ENCODE measurements at places on chromosomes 1 and 21.

DNA sequence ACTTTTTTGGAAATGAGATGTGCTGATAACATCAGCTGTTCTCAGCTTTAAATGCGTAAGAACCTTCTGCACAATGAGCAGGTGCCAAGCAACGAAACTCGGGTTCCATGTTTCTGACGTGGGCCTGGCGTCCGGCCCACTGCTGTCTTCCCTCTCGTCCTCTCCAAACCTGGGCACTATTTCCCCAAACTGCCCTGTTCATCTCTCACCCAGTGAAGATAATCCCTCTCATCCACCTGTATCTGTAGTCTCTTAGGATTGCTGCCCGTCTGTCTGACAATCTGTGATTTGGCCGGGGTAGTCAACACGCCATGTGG is 50.1 kb upstream of the CNTN2 start:
- DNase-seq: no peak

GRCh38 chr1:69191335-69191734 is 376.4 kb upstream of the LRRC7 start:
- no peak for DNase-seq

DNA sequence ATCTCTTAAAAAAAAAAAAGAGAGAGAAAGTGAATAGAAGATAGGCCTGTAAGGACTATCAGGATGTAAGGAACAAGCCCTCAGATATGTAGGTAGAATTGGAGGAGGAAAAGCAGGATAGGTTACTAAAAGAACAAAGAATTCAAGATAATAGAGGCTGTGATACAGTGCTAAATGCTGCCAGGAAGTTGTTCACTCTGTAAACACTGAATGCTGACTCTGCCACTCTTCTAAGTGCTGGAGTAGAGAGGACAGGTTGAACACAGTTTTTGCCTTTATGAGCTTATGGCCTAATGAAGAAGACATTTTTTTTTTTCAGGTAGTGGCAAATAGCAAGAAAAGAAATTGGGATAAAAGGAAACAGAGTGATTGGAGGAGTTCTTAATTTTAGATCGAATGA is 90.6 kb upstream of the ZNF678 start:
- DNase-seq: no peak

DNA sequence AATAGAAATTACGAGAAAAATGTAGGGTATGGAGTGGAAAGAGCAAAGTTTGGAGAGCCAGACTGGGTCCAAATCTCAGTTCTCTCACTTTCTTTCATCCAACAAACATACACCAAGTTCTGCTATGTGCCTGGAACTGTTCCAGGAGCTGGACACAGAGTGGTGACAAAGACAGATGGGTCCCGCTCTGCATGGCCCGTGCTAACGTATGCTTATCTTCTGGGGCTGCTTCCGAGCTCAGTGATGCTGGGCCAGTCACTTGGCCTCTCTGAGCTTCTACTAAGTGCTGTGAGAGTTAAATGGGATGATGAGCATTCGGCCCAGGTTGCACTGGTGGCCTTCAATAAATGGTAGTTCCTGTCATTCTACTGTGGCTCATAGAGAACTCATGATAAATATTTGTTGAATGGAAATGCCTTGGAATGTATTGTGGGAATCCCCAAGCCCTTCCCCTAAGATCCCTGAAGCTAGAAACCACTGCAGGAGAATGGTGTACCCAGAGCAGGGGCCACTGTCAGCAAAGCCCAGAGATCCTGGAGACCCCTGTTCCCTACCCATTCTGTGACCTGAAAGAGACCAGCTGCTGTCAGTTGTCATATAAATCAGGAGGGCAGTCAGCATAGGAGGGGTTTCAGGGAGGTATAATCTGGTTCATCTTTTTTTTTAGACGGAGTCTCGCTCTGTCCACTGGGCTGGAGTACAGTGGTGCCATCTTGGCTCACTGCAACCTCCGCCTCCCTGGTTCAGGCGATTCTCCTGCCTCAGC is 3.8 kb downstream of the LEMD1 start:
- no peak for DNase-seq

DNA sequence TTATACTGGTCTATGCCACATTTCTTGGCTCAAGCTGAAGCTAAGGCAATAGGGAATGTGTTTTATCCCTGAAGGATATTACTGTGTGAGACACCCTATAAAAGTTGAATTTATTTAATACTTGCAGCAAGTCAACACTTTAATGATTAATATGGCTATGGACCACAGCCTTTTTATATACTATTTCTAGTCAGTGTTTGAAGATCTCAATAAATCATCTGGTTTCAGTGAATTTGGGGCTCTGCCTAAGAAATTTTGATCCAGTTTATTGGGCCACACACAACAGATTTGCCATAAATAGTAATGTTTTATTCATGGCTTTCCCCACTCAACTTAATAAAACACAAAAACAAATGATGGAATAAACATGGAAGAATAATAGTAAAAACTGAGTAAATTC is 698.3 kb downstream of the ADGRL2 start:
- DNase-seq: no peak

- no peak for DNase-seq
These were observed 37.8 kb downstream of the XCL1 start for GRCh38 chr1:168614235-168614634.

DNA sequence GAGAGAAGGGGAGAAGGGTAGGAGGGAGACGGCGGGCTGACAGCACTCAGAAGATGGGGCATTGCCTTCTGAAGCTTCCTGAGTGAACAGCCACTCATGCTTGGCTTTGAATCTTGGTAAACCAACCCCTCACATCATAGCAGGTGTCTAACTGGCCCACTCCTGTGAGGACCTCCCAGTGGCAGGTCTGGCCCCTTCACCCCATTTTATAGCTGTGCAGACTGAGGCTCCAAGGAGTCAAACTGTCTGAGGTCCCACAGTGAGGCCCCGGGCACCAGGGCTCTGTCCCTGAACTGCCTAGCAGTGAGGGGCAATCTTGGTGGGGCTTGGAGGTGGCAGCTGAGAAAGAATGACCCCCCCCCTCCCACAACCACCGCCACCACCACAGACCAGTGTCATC is 41.0 kb downstream of the SDC3 start:
- DNase-seq: no peak

DNA sequence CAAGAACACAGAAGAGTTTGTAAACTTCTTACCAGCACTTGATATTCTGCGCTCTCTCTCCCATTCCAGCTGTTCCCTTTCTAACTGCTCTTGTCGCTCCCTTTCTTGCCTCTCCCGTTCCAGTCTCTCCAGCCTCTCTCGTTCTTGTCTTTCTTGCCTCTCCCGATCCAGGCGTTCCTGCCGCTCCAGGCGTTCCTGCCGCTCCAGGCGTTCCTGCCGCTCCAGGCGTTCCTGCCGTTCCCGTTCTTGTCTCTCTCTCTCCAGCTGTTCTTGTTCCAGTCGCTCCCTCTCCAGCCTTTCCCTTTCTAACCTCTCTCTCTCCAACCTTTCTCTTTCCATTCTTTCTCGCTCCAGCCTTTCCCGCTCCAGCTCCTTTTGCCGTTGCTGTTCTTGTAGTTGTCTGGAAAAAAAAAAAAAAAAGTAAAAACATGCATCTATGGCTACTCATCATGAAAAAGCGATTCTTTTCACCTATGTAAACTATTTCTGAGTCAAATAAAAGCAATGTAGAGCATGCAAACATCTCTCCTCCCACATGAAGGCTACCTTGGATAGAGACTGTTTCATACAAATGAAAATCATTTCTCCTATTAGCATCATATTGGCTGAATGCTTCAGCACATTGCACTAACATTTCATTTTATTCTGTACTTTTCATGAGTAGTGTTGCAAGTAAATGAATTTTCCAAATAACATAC is 91.5 kb upstream of the LBR start:
- no peak for DNase-seq

DNA sequence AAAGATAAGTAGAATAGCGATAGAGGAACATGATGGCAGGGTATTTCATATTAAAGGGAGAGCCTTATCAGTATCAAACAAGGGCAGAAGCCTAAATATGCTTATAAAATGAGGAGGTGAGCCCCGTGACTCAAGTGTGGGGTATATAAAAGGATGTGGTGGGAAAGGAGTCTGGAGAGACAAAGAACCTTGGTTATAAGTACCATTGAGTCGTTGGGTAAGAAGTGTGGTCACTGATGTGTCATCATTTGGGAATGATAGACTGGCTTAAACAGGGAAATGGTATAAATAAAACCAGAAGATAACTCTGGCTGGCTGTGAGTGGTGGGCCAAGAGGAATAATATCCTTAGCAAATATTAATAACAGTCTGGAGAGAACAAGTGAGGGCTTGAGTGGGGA is 10.9 kb upstream of the CD5L start:
- DNase-seq: no peak

DNA sequence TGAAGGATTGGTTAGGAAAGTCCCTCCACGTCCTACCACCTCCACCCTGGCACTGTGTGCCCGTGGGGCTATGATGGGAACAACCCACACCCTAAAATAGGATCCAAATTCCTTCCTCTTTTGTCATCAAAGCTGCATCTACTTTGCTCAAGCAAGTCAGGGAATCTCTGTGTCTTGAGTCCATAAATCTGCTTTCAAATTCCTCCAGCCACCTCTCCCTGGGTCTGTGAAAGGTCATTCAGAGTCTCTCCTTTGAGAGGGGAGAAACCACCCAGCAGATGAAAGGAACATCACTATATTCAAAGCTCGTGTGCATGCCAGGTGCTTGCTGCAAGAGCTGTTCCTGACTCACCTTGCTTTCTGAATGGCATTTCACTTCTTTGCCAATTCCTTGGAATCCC is 243.6 kb downstream of the TM2D1 start:
- DNase-seq: no peak

GRCh38 chr21:42081931-42082381 is 10.8 kb downstream of the UMODL1 start:
- DNase-seq: no peak

GRCh38 chr1:97144527-97144926 is 422.9 kb downstream of the PTBP2 start:
- no peak for DNase-seq

GRCh38 chr1:11486231-11487009 is 7.5 kb downstream of the DISP3 start:
- no peak for DNase-seq

GRCh38 chr21:37435120-37435519 is 68.5 kb downstream of the DYRK1A start:
- DNase-seq: no peak

GRCh38 chr21:33944185-33944763 is 28.7 kb upstream of the ATP5PO start:
- DNase-seq: no peak

- no peak for DNase-seq
These were observed 607.9 kb upstream of the TMPRSS15 start for GRCh38 chr21:19011451-19011850.

DNA sequence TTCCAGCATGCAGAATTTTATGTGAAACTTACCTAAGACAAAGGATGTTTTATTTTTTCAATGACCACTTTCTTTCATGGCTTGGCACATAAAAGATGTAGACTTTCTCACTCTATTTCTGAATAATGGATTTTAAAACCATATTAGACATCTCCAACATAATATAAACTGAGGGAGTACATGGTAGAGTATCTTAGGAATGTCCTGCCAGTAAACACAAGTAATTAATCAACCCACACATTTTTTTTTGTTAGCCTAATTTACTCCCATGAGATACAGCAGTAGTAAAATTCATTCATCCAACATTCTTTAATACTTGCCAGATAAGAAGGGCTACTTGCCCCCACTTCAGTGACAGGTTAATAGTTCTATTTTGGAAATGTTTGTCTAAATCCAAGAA is 235.4 kb upstream of the ADAMTS5 start:
- DNase-seq: no peak

DNA sequence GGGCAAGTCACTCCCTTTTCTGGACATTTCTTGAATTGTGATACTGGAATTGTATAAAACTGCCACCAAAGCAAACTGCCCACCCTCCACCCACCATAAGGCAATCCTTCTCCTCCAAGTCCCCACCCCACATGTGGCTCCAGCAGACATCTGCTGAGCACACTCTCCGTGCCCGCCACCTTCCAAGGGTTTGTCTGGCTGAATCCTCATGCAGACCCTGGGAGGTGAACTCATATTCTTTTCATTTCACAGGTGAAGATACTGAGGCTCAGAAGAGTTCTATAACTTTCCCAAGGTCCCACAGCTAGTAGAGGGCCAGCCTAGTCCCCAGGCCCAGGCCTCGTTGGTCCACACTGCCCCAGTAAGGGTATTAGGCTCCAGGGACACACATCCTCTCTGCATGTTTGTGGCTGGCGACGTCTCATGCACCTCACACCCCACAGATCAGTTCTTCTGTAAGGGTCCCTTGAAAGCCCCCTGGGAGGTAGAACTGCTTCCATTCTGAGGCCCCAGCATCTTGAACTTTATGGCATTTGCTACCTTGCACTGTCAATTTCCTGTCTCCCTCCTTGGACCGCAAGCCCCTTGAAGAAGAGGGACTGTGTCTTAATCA is 14.1 kb downstream of the CNTN2 start:
- DNase-seq: no peak
